Right hindlimb (tissue), 1 donor: ENCODE measurements at places on chromosomes 3 and 15.
A peak's percentile ranks its signal among the peaks of the same experiment; 100 is the strongest.

DNA sequence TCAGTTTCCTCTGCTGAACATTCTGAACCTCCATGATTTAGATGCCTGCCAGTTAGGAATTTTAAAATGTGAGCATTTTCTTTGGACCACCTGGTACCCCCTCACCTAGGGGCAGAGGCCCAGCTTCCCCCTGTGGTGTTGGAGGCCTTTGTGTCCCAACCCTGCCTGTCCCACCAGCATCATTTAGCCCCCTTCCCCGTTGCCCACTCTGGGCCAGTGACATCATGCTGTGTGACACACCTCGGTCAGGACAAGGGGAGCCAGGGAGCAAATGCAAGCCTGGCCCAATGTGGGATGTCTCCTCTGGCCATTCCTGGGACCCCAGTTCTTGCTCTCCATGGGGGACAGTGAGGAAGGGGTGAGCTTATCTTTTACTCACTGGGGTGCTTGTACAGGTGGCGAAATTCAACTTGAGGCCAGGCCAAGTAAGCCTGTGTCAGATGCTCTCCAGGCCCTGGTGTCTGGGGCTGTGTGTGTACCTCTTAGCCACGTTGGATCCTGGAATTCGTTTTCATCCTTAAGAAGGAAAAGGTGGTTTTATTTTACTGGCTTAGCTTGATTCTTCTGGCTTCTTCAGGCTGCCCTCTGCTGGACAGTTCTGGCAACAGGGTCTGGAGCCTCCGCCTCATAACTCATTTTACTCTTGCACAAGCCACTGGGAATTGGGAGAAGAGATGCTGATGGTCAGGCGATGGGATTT is 49.7 kb upstream of the MYZAP start:
- DNase-seq, result peak; percentile 74

- no peak for DNase-seq
These were observed 129.1 kb downstream of the RAP2B start for GRCh38 chr3:153291059-153291685.

DNA sequence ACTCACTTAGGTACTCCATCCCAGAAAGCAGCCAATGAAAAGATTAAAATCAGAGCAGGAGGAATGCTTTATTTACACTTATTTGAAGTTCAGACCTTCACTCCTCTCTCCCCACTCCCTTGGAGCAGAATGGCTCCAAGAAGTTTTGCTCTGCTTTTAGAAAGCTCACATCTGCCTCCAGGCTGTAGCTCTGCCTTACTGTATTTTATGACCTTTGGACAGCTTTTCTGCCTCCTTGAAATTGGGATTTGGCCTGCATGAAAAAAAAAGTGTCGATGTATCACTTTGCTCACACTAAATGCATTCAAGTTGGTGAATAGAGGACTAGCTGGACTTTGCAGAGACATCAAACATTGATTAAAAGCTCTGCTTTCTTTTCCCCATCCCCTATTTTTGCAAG is 95.3 kb downstream of the SLC9A9 start:
- DNase-seq, result no peak

DNA sequence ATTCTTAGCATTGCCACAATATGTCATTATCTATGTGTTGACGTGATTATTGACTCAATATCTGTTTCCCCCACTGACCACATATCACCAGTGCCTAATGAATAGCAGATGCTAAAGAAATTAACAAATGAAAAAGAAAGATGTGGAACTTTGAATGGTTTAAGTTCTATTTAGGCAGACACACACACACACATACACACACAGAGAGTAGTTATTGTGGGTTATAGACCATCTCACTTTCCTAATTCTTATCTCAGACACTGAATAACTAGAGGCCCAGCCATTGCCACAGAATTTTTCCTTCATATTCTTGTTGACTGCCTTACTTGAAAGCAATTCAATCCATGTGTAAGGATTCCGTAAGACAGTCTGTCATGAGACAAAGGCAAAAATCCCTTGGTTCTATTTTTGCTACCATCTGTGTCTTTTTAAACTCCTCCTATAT is 61.9 kb upstream of the PHLDB2 start:
- no peak for DNase-seq

- no peak for DNase-seq
These were observed 102.1 kb upstream of the TLE3 start for GRCh38 chr15:70199540-70200410.

DNA sequence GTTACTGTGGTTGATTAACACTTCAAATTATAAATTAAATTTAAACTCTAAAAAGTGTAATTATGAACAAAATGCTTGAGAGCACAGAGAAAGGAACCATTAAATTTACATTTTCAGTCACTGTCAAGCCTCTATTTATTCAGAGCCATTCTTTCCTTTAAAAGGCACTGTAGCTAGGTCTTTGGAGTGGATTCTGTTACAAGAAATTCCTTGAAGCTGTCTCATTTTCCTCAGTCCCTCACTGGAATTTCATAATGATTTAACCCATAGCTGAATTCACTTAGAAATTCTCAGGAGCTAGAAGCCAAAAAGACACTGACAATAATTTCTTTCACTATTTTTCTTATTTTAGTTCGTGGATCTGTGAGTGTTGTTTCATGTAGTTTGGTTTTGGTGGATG is 81.2 kb upstream of the TCF12 start:
- DNase-seq, result no peak

DNA sequence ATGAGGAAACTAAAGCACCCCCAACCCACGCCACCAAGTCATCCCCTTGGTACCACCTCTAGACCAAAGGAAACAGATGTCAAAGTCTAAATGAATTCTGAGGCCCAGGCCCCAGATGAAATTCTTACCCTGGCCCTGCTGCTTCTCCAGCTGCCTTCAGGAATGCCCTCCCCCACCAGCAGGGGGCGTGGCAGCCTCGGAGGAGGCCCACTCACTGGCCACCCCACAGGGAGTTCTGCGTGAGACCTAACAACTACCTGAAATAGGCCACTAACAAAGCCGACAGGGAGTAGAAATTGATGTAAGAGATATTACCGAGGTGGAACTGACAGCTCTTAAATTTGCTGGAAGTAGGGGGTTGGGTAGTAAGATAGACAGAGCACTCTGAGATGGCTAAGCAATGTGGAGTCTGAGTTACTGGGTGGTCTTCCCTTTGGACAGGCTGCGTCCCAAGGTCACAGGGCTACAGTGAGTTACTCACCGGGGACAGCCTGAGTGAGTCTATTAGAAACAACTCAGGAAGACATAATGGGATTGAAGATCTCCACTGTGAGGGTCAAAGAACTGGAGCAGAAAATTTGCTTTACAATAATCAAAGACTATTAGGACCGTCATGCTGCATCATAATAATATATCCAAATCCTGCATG is 240.7 kb downstream of the SHOX2 start:
- no peak for DNase-seq

GRCh38 chr3:136787349-136787748 is 31.6 kb upstream of the SLC35G2 start:
- DNase-seq, result no peak

- no peak for DNase-seq
These were observed 25.3 kb upstream of the ARHGEF26 start for GRCh38 chr3:154095832-154096421.

- DNase-seq, result no peak
These were observed 181.8 kb downstream of the MCTP2 start for GRCh38 chr15:94412979-94413746.

- DNase-seq, result no peak
These were observed 35.8 kb downstream of the PLD1 start for GRCh38 chr3:171774521-171774920.

- DNase-seq, result peak; percentile 68
These were observed 44.0 kb downstream of the EIF4E3 start for GRCh38 chr3:71681224-71681668.

DNA sequence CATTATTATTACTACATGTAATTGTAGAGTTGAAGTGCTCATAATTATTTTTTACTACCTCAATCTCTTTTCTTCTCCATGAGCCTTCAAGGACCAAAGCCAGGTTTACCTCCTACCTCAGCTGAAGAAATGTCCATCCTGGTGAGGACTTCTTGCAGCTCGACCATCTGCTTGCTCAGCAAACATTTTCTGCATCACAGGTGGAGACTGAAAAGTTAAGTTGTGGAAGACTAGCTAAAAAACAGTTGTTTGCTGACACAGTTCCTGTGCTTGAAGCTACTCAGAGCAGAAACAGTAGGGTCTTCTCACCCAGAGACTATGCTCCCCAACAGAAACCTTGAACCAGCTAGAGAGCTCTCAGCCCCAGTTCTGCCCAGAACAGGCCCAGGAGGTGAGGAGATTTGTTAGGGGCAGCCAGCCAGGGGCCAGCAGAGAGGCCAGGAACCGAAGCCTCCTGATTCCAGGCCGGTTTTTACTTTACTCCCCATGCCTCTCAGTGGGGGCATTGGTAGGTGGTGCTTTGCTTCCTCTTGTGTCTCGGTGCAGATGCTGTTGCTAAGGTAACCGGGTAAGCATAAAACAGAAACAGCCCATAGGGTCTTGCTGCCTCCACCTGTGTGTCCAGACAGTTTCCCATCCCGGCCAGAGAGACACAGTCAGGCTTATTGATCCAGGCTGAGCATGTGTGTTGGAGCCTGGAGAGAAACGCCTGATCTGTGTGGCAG is 54.9 kb downstream of the CCNL1 start:
- peak; percentile 43 for DNase-seq

DNA sequence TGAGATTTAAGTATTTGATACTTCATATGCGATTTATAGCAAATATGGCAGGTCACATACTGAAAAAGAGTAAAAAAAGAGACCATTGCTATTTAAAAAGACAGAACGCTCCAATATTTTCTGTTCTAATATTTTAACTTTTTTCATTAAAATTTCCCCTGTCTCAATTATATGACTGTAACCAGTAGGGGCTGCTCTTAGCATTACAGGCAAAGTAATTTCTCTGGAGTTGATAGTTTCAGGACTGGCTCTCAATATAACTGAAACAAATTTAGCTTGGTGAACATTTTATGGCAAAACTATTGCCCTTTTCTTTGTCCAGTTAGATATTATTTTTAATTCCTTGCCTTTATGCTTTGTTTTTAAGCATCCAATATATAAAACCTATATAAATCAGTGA is 286.3 kb upstream of the ROBO2 start:
- DNase-seq, result no peak

DNA sequence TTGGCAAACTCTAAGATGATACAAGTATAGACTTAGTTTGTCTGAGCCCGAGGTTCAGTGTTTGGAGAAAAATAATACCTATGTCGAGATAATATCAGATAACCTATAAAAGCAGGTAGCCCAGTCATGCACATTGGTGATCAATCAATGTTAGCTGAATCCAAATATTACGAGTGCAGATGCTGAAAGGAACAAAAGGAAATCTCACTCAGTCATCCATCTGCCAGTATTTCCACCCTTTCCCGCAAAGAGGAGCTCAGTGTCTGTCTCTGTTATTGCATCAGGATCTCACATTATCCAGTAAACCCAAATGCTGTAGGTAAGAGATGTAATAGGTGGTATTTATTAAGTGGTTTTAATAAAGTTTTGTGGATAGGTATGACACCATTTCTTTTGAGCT is 251.2 kb upstream of the CTDSPL start:
- no peak for DNase-seq

GRCh38 chr3:104596551-104596950 is 770.2 kb upstream of the ALCAM start:
- peak; percentile 17 for DNase-seq

GRCh38 chr3:177037241-177037640 is 160.0 kb downstream of the TBL1XR1 start:
- no peak for DNase-seq

DNA sequence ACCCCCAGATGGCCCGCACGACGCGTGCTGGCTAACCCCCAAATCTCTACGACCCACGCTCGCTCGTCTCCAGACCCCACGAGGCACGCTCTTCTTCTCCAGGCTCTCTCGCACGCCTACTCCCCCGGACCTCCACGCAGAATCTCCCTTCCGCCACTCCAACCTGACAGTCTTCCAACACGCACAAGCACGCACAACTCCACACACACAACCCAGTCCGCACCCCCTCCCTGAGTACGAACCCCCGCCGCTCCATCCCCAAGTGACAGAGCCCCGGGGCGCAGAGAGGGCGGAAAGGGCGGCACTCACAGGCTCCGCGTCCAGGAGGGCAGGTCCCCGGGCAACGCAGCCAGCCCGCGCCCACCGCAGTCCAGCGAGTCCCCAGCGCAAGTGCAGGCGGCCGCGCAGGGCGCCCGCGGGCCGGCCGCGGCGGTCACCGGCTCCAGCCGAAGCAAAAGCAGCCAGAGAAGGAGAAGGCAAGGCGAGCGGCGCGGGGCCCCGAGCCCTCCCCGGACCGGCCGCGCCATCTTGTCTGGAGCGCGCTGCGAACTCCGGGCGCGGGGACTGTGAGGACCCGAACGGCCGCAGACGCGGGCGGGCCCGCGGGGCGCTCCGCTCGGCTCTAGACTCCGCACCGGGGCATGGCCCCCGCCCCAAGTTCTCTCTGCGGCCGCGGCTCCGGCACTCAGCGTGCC is 794 bp downstream of the LRIG1 start:
- peak; percentile 57 for DNase-seq

GRCh38 chr3:113890256-113890900 is 51.8 kb downstream of the GRAMD1C start:
- DNase-seq, result no peak

DNA sequence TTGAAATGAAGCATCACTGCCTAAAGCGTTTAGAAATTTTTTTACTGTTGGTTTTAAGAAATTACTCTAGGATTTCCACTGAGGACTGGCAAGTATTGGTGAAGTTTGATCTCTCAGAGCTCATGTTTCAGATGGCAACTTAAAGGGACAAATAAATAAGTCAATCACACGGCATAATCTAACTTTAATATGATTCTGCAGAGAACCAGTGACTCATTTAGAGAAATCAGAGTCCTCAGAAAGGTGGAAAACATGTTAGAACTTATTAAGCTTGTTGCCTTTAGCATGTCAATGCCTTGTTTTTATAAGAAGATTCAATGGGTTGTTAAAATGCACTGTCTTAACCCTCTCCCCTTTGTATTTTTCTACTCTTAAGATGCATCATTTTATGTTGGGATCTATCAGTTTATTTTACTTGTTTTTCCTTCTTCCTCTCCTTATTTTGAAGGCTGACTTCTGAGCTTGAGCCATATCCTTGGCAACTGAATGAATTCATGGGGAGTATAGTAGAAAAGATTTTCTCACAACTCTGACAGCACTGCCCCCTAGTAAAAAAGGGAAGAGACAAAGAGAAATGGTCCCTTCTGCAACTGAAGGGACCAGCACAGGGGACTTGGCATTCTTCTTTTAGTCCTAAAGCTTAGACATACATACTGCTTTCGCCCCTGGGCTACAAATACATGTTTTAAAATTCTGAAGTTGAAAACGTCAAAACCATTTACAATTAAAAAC is 431.2 kb downstream of the LPP start:
- no peak for DNase-seq

- no peak for DNase-seq
These were observed 41.9 kb upstream of the CCNB2 start for GRCh38 chr15:59063042-59063441.

DNA sequence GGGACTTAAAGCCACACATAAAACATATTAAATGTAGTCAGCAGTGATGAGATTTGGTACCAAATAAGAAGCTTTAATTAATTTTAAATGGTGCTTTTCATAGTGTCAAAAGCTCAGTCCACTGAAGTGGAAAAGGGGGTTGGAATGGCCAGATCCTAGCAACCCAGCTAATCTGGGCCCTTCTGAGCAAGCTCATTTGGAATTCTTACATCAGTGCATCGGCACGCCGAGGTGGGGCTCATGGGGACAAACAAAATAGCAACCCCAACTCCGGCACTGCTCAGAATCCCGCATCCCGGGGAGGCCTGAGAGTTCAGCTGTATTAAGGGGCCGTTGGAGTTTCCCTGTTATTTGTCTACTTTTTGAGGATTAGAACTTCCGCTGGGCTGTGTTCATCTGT is 526.4 kb downstream of the SOX2 start:
- DNase-seq, result peak; percentile 38
